Head of caudate nucleus (tissue), 42 donors: ENCODE measurements at places on chromosomes 2 and 18.

- no peak for DNase-seq
These were observed 205.0 kb upstream of the EPHA4 start for GRCh38 chr2:221777119-221777518.

DNA sequence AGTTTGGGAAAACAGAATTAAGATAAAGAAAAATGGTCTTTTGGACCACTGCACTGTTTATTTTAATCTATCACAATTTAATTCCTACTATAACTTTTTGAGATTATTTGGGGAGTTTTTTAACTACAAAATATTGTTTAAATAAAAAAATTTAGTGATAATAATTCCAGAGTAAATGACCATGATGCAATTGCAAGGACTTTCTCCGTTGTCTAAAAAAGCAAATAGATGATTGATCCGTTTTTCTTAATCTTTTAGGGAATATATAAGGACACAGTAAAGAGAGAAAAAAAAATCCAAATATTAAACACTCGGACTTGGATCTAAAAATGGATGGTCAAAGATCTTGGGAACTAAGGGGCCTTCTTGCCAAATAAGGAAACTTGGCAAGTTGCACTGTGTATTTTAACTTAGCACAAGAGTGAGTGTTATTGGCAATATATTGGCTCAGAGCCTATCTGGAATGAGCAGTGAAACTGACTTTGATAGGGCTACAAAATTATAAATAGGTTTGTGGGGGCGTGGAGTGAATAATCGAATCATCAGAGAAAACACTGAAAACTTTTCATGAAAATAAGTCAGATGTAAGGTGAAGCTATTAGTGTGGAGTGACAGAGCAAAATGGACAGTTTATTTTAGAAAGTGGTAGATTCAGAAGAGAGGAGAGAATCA is 2.0 kb downstream of the MAP3K20 start:
- no peak for DNase-seq

DNA sequence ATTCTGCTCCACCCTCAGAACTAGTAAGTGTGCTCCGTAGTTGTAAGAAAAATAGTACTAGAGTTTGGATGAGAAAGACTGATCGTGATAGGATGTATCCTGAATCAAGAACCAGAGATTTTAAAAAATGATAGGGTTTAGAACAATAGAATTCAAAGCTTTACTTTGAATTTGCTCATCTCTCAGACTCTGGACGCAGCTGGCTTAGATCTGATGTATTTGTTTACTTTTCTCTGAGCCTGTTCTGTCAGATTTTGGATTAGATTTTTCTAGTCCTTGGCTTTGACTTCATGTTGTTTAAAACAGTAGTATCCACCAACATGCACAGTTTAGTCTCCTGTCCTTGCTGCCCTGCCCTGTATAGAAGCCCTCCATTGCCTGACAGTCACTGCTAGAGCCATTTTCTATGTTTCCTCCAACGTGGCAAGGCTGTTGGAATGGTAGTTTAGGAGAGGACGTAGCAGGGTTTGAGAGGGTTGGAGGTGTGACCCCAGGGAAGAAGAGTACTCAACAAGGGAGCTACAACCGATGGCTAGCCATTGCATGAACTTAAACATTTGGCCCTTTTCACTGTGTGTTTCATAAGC is 92.4 kb downstream of the MYO3B start:
- no peak for DNase-seq

- DNase-seq: peak; percentile 47
These were observed 925 bp downstream of the SOS1 start for GRCh38 chr2:39119732-39120520.

DNA sequence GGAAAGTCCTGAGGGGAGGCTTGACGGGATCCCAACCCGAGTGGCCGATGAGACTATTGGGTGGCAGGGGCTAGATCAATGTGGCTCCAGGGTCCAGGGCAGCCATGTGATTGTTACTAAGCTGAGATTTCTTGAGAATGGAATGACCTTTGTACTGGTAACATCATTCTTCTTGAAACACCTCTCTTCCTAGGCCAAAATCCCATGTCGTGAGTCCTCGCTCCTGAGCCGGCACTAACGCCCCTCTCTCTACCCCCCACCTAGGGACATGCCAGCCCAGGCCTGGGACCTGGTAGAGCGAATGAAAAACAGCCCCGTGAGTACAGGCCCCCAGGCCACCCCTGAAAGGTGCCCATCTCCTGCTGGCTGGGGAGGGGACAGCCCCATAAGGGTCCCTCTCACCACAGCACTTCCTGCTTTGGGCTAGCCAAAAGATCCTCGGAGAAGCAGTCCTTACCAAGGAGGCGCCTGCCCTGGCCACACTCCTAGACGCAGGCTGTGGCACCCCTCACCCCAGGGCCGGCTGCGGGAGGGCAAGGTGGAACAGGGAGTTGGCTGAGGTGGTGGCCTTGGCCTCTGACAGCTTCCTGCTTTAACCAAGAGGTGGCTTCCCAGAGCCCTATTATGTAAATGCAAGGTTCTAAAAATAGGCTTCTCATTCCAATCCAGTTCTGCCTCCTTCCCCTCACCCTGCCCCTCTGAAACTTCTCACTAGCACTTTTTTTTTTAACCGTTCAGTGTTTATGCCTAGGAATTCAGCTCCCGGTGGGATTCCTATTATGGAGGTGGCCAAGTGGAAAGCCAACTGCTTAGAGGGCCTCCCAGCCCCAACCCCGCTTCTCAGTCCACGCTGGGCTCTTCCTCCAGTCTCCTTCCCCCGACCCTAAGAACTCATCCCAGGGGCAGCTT is 126.6 kb upstream of the PPP1CB start:
- peak; percentile 35 for DNase-seq

- no peak for DNase-seq
These were observed 118.1 kb upstream of the EPAS1 start for GRCh38 chr2:46179037-46179621.

GRCh38 chr18:1875219-1875618 is 696.1 kb downstream of the METTL4 start:
- DNase-seq: no peak

GRCh38 chr2:58140508-58141072 is 94.0 kb downstream of the VRK2 start:
- DNase-seq: no peak

DNA sequence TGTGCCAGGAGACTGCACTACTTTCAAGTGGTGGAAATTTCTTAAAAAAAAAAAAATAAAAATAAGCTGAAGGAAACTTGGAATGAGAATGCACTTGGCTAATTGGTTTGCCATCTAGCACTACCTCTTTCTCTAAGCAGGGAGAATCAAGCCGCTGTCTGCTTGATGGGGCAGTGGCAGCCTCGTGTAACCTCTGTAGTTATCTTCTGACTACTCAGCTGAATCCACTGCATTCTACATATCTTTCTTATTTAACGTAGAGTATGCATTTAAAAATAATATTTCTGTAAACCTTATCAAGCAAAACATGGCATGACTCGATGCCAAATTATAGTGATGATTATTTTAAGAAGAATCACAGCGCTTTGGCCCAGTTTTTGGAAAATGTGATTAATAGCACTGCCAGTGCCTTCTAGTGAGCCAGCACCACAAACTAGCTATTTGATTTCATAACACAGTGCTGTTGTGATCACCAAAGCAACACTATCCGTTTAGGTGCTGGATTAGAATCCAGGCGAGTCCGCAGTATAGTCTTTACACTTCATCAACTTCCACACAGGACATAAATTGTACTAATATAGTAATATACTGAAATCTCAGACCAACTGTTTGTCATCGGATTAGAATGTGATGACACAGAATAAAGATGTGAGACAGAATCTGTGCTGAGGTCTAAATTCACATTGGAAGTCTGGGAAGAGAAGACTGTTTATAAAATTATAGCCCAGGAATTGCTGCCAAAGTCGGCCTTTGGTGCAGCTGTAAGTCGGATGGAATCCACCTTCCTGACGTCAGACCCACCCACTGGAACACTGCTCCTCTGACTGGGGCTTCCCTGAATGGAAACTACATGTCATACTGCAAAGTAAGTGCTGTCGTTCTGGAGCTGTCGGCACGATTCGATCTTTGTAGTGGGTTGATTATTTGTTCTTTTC is 136.5 kb upstream of the ETAA1 start:
- DNase-seq: no peak

- DNase-seq: no peak
These were observed 30.8 kb downstream of the GRHL1 start for GRCh38 chr2:9982248-9982647.

DNA sequence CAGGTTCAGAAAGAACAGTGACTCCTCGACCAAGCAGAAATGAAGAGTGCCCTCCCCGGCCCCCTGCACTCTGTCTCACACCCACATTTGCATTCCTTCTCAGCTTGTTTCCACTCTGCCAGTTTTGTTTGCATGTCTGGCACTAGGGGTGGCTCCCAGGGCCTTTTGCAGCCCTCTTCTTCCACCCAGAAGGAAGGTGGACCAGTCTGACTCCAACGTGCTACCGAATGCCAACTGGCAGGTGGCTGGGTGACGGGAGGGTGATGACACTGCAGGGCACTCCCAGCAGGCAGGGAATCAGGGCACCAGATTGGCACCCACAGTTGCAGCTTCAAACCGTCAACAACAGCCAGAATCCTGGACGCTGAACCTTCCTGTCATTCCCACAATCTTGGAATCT is 371.1 kb downstream of the TXNL1 start:
- no peak for DNase-seq

- DNase-seq: no peak
These were observed 10.1 kb downstream of the TWIST2 start for GRCh38 chr2:238857959-238858358.

- no peak for DNase-seq
These were observed 36.0 kb downstream of the ANKRD29 start for GRCh38 chr18:23626451-23627279.

GRCh38 chr2:161662373-161662772 is 38.2 kb downstream of the SLC4A10 start:
- no peak for DNase-seq

DNA sequence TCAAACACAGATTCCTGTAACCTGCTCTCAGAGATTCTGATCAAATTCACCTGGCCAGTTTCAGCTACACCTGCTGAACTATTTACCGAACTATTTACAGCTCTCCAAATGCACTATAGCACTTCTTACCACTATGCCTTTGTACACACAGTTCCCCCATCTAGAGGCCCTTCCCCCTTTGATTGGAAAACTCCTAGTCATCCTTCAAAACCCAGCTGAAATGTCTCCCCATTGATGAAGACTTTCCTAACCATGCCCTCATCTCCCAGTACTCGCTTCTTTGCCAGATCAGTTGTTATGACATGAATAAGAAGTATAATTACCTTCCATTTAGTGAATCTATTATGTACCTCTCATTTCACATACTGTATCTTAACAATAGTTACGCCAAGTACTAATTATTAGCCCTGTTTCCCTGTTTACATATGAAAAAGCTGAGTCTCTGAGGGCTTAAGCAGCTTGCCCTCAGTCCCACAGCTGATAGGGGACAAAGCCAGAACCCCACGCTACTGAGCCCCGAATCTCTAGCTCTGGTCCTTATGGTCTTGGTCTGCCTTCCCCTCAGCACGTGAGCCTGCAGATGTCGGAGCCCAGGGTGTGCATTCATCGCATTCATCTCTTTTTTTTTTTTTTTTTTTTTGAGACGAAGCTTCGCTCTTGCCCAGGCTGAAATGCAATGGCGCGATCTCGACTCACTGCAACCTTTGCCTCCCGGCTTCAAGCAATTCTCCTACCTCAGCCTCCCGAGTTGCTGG is 64.7 kb upstream of the ASAP2 start:
- DNase-seq: no peak

GRCh38 chr2:96528006-96528699 is 8.4 kb upstream of the ARID5A start:
- DNase-seq: peak; percentile 80

- no peak for DNase-seq
These were observed 58.2 kb downstream of the TWSG1 start for GRCh38 chr18:9392726-9393125.

DNA sequence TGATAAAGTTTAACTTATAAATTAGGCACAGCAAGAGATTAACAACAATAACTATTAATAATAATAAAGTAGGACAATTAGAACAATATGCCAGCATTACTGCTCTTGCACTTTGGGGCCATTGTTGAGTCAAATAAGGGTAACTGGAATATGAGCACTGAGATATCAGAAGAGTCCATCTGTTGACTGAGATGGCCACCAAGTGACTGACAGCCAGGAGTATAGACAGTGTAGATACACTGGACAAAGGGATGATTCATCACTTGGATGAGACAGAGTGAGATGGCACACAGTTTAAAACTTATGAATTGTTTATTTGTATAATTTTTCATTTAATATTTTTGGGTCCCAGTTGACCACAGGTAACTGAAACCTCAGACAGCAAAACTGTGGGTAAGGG is 20.0 kb downstream of the NAB1 start:
- no peak for DNase-seq

GRCh38 chr18:7803956-7804469 is 236.9 kb downstream of the PTPRM start:
- no peak for DNase-seq

- DNase-seq: no peak
These were observed 27.6 kb downstream of the TTR start for GRCh38 chr18:31619291-31619690.

DNA sequence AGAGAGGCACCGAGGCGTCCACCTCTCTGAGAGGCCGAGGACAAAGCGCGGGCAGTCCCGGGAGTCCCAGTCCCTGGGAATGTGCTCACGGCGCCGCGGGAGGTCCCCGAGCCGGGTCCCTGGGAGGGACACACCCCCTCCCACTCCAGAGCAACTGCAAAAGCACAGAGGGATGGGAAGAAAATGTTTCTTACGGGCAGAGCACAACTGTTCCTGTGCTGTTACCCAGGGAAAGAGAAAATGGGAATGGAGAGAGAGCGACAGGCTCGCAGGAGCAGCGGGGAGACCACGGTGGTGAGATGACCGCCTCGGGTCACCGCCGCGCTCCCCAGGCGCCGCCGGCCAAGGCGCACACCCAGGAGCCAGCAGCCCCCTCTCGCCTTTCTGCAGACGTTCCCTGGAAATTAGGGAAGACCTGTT is 1.2 kb upstream of the BCL11A start:
- DNase-seq: no peak

- peak; percentile 79 for DNase-seq
These were observed 175.5 kb downstream of the AGAP1 start for GRCh38 chr2:235669269-235669831.

GRCh38 chr2:206084439-206084869 is 1.5 kb downstream of the INO80D start:
- peak; percentile 59 for DNase-seq

GRCh38 chr18:66523219-66523991 is 80.5 kb downstream of the CDH19 start:
- DNase-seq: no peak

DNA sequence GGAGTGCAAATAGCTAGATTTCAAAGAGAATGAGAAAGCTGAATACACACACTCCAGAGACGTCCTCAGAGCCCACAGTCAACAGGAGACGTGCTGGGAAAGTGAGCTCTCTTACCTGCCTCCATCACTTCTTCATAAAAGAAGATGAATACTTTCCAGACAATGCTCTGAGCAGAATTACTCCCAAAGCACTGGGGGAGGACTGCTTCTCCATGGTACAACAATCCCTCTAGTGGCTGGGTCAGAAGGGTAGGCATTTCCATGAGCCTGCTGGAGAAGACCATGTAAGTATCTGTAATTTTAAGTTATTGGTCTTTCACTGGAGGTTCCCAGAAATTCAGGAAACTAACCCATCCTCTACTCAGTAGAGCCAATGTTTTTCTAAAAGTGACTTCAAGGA is 190.3 kb downstream of the RBM43 start:
- DNase-seq: no peak
